IMR-90 (cell line): ENCODE measurements at places on chromosomes 1 and 21. TPM values are rescaled to one million over a fixed set of nuclear protein-coding genes. Genes with fewer than 3 reads are reported as not detected.

The EXO1 gene
- total RNA-seq = 12.9 and 18.9 TPM in 2 replicates

The CYP4Z1 gene
- not detected in 2 replicates for total RNA-seq

The LCE1C gene
- not detected in 2 replicates for total RNA-seq

The C4BPA gene
- not detected in 2 replicates for total RNA-seq

The TSSK3 gene
- not detected in 2 replicates for total RNA-seq

The DMBX1 gene
- total RNA-seq = not detected in 2 replicates

The KLHDC7A gene
- total RNA-seq = not detected in 2 replicates
